ENCODE measurements at places on chromosomes 16 and 17. TPM values are rescaled to one million over a fixed set of nuclear protein-coding genes. Genes with fewer than 3 reads are reported as not detected.

The SLFN11 gene
- total RNA-seq, result 63.7 TPM

The HS3ST2 gene
- total RNA-seq, result not detected

The RABEP1 gene
- 66.2 TPM for total RNA-seq

The HSD17B1 gene
- total RNA-seq, result 0.41 TPM

The STAT3 gene
- total RNA-seq, result 345 TPM

GRCh38 chr17:20266806-20267458 lies 200.4 kb downstream of the LGALS9B start:
- H3K4me3 ChIP-seq, result no peak overlapping the region
- no peaks in the 10 kb centered on the region for H3K27me3 ChIP-seq
- peak overlapping the region; percentile 47 for H3K27ac ChIP-seq
- peaks cover 3% of the 10 kb centered on the region for H3K36me3 ChIP-seq

GRCh38 chr16:142405-142967 lies 4.0 kb upstream of the NPRL3 start:
- no peaks in the 10 kb centered on the region for H3K4me1 ChIP-seq
- H3K36me3 ChIP-seq, result no peaks in the 10 kb centered on the region
- H3K4me3 ChIP-seq, result no peak overlapping the region
- no peak for DNase-seq

DNA sequence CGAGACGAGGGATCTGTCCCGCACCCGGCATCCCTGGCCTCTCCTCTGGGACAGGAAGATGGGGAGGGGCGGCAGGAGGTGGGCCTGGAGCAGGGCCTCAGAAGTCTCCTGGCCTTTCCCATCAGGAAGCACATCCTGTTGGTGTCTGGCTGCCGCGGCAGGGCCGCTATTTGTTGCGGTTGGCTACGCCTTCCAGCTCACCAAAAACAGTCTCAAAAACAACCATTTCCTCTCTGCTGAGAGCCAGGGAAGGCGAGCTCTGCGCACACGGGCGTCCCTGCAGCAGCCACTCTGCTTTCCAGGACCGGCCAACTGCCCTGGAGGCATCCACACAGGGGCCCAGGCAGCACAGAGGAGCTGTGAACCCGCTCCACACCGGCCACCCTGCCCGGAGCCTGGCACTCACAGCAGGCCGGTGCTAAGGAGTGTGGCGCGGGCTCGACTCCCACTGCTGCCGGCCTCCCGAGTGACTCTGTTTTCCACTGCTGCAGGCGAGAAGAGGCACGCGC lies at the start of gene TMEM204:
Gene TMEM204, plus strand, starts transcription at position 224 of the 509 bp plus-strand sequence. CDS start 610 bp downstream, outside the sequence.
- peaks cover 39% of the 10 kb centered on the region for H3K36me3 ChIP-seq
- H3K27ac ChIP-seq, result peak within 1 kb of the TSS; percentile 94
- H3K4me3 ChIP-seq, result peak within 1 kb of the TSS; percentile 95
- DNase-seq, result peak; percentile 66

- H3K27ac ChIP-seq, result peak overlapping the region; percentile 93
- DNase-seq, result peak; percentile 79
- H3K27me3 ChIP-seq, result peaks cover 7% of the 10 kb centered on the region
- no peaks in the 10 kb centered on the region for H3K36me3 ChIP-seq
- peak overlapping the region; percentile 81 for H3K4me3 ChIP-seq
These were observed 5.7 kb downstream of the DLG4 start for GRCh38 chr17:7213895-7214299.

DNA sequence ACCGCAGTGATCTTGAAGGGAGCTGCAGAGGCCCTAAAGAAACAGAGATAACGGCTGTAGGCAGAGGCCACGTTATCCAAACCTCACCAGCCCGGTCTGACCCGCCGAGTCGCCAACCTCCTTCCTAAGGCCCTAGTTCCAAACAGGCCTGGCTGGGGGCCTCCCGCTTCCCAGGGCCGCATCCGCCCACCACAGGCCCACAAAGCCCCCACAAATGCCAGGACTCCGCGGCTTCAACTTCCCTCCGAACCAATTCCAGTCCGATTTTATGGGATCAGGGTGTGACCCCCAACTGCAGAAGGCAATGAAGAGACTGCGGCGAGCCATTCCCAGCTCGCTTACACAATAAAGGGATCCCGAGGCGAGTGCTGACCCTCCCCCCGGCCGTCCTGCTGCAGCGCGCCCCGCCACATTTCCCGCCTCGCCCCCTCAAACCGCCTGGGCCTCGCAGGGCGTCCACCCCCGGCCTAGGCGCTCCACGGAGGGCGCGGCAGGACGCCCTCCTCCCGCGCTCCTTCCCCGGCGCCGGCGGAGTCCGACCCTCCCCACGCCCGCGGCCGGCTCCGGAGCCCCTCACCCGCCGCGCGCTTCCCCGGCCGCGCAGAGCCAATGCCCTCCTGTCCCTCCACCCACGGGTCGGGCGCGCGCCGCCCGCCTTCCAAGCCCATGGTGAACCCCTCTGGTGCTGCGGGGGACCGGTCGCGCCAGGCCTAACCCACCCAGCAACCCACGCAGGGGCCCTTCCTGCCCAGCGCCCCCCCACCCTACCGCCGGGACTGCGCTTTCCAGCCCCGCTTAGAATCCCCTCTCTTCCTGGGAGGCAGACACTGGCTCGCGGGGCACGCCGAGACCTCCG lies 926 bp downstream of the MYH10 start:
- no peak overlapping the region for H3K27ac ChIP-seq
- H3K36me3 ChIP-seq, result no peaks in the 10 kb centered on the region
- H3K27me3 ChIP-seq, result peaks cover 31% of the 10 kb centered on the region

DNA sequence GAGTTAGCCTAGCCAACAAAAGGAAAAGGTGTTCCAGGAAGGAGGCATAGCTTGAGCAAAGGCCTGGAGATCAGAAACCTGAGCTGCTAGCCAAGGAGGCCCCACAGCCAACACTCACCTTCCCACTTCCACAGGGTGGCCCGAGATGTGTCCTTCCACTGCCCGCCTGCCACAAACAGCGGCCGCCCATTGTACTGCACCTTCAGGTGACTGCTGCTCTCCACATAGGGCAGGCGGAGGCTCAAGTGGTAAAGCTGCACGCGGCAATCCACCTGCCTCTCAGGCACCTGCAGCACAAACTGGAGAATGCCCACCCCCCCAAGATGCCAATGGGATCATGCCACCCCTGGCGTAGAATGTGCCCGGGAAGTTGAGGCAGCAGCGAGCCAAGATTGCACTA lies 111.5 kb downstream of the RMI2 start:
- no peak for DNase-seq
- H3K4me1 ChIP-seq, result peaks cover 4% of the 10 kb centered on the region

DNA sequence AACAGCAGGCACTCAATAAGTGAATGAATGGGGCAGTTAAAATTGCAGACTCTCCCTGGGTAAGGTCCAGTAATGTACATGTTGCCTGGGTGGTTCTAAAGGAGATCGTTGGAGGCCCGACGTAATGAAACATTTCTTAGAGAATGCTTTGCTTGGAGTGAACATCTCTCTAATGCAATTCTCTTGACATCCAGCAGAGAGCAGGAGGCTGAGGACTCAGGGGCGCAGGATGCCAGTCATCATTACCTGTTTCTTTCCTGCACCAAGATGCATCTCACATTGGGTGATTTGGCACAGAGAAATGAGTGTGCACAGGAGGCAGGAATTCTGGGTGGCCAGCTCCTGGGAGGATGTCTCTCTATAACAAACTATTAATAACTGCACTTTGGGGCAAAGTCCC lies 130.3 kb upstream of the RBBP6 start:
- no peak overlapping the region for H3K27ac ChIP-seq
- no peaks in the 10 kb centered on the region for H3K36me3 ChIP-seq
- DNase-seq, result peak; percentile 6
- H3K4me1 ChIP-seq, result no peaks in the 10 kb centered on the region

GRCh38 chr16:8554881-8555280 lies 35.4 kb downstream of the TMEM114 start:
- H3K4me3 ChIP-seq, result no peak overlapping the region
- DNase-seq, result no peak
- peaks cover 35% of the 10 kb centered on the region for H3K27me3 ChIP-seq

DNA sequence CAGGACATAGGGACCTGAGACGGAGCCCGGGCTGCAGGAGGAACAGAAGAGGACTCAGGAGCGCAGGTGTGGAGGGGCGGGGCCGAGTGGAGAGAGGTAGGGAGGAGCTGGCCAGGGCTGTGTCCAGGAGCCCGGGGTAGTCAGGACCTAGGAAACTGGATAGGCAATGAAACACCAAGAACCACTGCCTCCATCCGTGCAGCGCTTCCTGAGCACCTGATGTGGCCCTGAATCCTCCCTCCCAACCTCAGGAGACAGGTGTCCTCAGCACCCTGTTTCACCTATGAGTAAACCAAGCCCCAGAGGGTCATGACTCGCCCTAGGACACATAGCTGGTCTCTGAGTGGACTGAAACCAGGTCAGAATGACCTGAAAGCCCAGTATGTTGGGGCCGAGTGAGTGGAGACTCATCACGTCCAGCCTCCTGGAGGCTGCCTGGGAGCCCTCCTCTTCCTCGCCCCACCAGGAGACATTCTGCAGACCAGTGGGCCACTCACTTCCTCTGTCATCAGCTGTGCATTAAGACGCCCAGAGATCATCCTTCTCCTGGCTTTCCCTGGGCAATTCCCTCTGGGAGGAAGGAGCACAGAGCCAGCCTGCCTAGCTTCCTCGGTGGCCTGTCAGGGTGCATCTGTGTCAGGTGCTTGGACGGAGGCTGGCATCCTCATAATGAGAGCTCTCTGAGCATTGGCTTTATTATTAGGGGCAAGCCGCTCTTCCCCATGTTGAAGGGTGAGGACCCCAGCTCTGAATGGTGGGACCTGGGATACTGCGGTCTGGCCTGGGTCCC lies 72.8 kb downstream of the SCNN1B start:
- H3K36me3 ChIP-seq, result no peaks in the 10 kb centered on the region
- H3K4me1 ChIP-seq, result no peaks in the 10 kb centered on the region
- no peak for DNase-seq
- H3K27me3 ChIP-seq, result peaks cover 5% of the 10 kb centered on the region

DNA sequence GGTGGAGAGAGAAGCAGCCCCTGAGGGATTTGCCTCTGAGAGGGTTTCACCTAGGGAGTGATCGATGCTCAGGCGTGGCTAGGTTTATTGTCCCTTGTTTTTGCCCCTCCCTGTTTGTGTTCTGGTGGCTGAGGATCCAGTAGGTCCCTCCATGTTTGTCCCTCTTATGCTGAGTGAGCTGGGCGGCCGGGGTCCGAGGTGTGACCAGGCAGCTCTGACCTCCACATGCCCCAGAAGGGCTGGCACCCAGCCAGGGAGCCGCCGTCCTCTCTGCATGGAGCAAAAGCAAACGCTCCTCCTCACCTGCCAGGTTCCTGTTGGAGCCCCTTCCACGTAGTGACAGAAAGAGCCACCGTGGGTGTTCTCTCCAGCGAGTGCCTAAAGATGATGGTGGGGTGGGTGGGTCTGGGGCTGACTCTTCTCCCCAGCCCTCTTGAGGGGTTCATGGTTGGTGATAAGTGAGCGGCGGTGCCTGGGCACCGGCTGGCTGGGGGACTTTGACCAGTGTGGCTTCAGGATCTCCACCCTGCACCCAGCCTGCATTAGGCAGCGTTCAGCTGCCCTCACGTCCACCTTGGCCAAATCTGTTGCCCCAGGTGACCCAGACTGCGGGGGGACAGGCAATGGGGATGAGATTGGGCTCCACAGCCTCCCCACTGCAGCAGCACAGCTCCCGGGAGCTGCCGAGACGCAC lies 14.1 kb upstream of the NUDT16L1 start:
- peaks cover 14% of the 10 kb centered on the region for H3K36me3 ChIP-seq
- peaks cover 27% of the 10 kb centered on the region for H3K4me1 ChIP-seq
- no peaks in the 10 kb centered on the region for H3K27me3 ChIP-seq

GRCh38 chr17:4573669-4574068 lies 10.7 kb upstream of the SMTNL2 start:
- H3K36me3 ChIP-seq, result no peaks in the 10 kb centered on the region
- peak; percentile 88 for DNase-seq
- H3K27me3 ChIP-seq, result peaks cover 6% of the 10 kb centered on the region

DNA sequence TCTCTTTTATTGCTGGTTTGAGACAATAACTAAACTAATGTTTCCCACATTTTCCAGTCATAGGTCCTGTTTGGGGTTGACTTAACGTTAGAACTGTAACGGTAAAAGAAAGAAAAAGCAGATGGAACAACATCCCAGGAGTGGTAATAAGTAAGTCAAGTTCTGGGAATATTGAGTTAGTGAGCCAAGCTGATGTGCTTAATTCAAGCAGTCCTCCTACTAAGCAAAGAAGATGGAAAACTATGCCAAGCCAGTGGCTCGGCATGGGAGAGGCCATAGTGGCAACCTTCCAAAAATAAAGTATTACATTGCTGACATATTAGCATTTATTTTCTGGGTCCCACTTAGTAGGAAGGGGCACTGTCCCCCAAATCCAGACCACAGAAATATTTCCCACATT lies 161.7 kb upstream of the CDH5 start:
- H3K27me3 ChIP-seq, result peaks cover 2% of the 10 kb centered on the region
- H3K4me1 ChIP-seq, result no peaks in the 10 kb centered on the region
- H3K36me3 ChIP-seq, result no peaks in the 10 kb centered on the region
- DNase-seq, result no peak

- H3K4me1 ChIP-seq, result no peaks in the 10 kb centered on the region
- H3K27me3 ChIP-seq, result peaks cover 11% of the 10 kb centered on the region
- no peak for DNase-seq
These were observed 50.6 kb upstream of the NDRG4 start for GRCh38 chr16:58449306-58449705.

DNA sequence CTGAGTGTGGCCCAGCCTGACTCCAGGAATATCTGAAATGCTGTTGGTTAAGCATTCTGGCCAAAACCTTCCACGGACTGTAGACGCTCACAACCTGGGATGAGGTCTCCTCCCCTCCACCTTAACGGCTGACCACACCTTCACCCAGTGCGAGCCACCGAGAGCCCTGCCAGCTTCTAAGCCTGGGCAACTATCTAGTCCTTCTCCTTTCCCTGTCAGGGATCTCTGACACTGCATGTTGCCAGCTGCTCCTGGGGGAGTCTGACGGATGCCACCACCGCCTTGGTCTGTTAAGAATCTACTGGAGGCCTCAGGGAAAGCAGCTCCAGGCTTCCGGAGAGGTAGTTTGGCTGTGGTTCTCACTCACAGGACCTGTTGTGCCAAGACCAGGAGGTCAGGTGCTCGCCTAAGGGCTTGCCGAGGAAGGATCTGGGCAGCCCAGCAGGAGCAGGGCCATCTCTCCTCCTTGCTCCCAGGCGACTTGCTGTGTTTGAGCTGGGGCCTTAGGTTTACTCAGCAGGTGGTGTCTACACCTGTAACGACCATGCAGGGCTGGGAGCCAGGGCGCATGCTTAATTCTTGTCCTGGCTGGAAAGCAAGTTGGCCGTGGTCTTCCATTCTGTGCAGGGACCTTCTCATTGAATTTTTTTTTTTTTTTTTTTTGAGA lies 111.8 kb downstream of the NTN1 start:
- no peak overlapping the region for H3K27ac ChIP-seq
- H3K27me3 ChIP-seq, result peaks cover 8% of the 10 kb centered on the region
- H3K4me1 ChIP-seq, result no peaks in the 10 kb centered on the region
- H3K36me3 ChIP-seq, result no peaks in the 10 kb centered on the region

DNA sequence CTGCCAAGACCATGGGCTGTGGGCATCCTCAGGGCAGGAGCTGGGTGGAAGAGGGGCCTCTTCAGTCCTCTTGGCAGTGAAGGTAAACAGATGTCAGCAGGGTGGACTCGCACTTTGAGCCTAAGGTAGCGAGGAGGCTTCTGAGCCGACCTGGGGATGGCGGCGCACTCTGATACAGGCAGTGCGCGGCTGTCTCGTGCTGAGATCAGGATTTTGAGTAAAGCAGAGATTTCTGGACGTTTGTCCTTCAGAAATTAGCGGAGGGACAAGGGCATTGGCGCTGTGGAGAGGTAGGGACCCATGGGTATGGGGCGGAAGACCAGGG lies 6.8 kb downstream of the RAB40C start:
- H3K4me3 ChIP-seq, result no peak overlapping the region
- no peaks in the 10 kb centered on the region for H3K27me3 ChIP-seq
- H3K27ac ChIP-seq, result no peak overlapping the region
- H3K4me1 ChIP-seq, result peaks cover 12% of the 10 kb centered on the region
